Activated CD4-positive, alpha-beta T cell treated with anti-CD3 and anti-CD28 coated beads, Interleukin-2, amount 10 ng/mL, durations not matched to agents 7 days and 5 days (primary cell): ENCODE measurements at places on chromosomes 12 and 14. TPM values are rescaled to one million over a fixed set of nuclear protein-coding genes. Genes with fewer than 3 reads are reported as not detected.

VDR gene
- total RNA-seq, result 17.3 TPM

DNA sequence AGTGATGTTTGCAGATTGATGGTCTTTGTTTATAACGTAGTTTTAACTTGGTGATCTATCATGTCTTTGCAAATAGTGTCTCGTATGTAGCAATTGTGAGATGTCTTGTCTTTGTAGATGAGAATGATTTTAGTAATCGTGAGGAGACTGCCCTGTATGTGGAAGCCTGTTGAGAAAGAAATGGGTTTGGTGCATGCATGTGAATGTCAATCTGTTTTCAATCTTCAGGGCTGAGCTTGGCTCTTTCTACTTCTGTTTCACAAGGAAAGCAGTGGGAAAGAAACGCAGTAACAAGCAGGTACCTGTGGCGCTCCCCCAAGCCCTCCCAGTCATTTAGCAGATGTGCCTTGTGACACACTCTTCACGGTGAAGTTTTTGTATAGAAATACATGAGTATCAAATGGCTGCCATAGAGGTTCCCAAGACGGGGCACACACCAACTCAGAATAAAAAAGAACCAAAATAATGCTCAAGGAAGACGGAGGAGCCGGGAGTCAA lies 342.8 kb upstream of the DDHD1 start:
- no peak overlapping the region for H3K4me3 ChIP-seq
- no peaks in the 10 kb centered on the region for H3K27me3 ChIP-seq
- H3K27ac ChIP-seq, result no peak overlapping the region
- H3K36me3 ChIP-seq, result no peaks in the 10 kb centered on the region

- H3K4me3 ChIP-seq, result no peak overlapping the region
- no peak overlapping the region for H3K27ac ChIP-seq
- peak; percentile 80 for DNase-seq
- no peaks in the 10 kb centered on the region for H3K36me3 ChIP-seq
- peaks cover 10% of the 10 kb centered on the region for H3K27me3 ChIP-seq
- H3K4me1 ChIP-seq, result peaks cover 13% of the 10 kb centered on the region
Measured at GRCh38 chr12:124767066-124767821, 96.4 kb downstream of the SCARB1 start.

DNA sequence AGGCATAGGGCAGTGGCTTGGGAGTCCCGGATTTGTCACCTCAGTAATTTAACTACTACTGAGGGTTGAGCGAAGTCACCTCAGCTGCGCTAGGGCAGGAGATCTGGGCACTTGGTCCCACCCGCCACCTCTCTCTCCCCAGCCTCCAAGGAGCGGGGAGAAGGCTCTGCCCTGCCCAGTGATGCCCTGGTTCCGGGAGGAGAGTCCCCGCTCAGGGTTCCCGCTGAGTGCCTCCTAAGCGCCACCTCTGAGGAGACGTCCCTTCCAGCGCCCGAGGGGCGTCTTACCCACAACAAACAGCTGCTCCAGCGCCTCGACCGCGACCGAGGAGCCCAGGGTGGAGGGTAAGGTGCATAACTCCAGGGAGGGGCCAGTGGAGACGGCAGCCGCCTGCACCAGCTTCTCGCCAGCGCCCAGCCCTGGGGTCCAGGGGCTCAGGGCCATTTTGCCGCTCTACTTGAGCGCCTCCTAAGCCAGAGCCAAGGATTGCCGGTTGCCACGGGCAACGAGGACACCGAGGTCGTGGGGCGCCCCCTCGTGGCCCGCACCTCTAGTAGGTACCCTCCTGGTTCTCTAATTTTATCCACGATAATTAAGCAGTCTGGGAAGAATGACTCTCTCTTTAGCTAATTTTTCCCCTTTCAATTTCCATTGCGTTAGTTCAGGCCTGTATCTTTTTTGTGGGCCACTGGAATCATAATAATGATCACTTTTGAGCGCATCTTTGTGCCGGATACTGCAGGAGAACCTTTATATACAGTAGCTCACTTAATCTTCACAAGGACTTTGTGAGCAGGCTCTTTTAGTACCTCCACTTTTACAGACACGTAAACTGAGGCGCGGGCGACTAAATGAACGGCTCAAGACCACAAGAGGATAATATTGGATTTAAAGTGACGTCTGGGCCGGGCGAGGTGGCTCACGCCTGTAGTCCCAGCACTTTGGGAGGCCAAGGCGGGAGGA lies at the start of gene CCDC175:
Gene CCDC175 (minus strand): TSS at position 481 of the 963 bp plus-strand sequence. CDS start 37 bp downstream, at position 444.
- peak; percentile 84 for DNase-seq
- peak within 1 kb of the TSS; percentile 52 for H3K4me3 ChIP-seq
- H3K4me1 ChIP-seq, result peaks cover 5% of the 10 kb centered on the region
- H3K27me3 ChIP-seq, result peaks cover 19% of the 10 kb centered on the region

- no peak overlapping the region for H3K27ac ChIP-seq
- H3K4me3 ChIP-seq, result no peak overlapping the region
- H3K4me1 ChIP-seq, result peaks cover 7% of the 10 kb centered on the region
- peaks cover under 1% of the 10 kb centered on the region for H3K36me3 ChIP-seq
Measured at GRCh38 chr12:31594681-31595080, 3.7 kb upstream of the DENND5B start.

DNA sequence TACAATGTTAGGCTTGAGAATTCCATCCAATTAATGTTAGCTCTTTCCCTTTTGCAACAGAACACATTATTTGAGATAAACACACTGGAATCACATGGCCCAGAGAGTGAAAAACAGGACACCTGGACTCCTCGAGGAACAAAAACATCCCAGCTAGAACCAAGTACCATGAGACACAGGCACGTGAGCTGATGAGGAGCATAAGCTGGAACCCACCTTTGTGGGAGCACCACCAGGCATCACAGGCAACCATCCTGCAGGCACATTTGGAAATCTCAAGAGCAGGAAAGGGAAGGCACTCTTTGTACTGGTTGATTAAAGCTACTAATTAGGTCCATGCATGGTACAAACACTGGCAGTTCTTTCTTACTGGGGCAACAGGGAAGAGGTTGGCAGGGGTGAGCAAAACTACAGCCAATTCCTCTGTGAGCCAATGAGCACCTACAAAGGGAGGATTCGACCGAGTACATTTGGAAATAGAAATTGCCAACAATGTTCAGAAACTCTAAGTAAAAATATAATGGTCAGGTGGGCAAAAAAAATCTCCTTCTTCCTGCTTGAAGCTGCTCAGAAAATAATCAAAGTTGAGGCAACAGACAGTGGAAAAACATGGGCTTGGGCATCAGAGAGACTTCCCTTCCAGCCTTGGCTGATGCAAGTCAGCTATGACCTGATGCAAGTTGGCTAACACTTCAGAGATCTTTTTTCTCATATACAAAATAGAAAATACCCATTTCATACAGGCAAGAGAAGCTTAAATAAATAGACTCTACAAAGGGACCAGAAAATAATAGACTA lies 216.7 kb downstream of the NUAK1 start:
- no peak overlapping the region for H3K4me3 ChIP-seq
- no peaks in the 10 kb centered on the region for H3K27me3 ChIP-seq
- no peak for DNase-seq
- no peaks in the 10 kb centered on the region for H3K36me3 ChIP-seq

DNA sequence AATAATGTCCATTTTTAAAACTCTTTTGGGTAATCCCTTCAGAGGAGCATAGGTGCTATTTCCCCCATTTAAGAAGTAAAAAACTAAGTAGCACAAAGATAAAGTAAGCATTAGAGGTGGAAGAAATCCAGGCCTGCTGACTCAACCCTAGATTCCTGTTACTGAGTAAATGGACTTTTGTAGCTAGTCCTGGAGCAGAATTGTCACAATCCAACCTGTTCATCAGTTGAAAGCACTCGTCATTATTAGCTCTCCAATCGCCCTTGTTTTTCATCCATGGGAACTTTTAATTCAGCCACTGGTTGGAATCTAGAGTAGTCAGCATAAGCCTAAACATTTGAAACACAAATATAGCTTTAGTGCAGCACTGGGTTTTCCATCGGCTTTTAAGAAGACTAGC lies 139.5 kb upstream of the AMIGO2 start:
- peaks cover 49% of the 10 kb centered on the region for H3K4me1 ChIP-seq
- H3K27ac ChIP-seq, result peak overlapping the region; percentile 95
- no peak for DNase-seq
- peaks cover 71% of the 10 kb centered on the region for H3K36me3 ChIP-seq
- no peaks in the 10 kb centered on the region for H3K27me3 ChIP-seq
- H3K4me3 ChIP-seq, result peak overlapping the region; percentile 86
